ENCODE measurements at places on chromosomes 2 and 18.

DNA sequence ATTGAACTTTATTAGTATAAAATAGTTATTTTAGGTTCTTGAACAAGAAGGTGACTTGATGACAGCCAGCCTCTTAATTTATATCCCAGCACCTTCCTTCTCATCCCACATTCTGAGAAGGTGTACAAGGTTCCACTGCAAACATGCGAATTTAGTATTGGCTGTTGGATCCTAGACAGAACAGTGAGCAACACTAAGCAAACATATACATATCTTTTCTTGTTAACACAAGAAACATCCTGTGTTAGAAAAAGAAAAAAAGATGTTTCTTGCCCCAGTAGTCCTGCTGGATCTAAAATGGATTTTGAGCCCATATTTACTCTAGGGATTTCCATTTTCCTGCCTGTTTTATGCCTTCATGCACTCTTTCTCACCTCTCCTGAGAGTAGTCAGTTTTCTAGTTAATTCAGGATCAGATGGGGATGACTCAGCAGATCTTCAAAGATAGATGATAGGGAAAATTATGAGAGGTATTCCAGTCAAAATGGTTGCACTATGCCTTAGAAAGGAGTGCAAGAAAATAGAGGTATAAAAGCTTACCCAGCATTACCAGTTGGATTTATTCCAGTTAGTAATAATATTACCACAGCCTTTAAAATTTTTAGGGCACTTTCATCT lies 336.5 kb downstream of the MEIS1 start:
- no peak for DNase-seq

DNA sequence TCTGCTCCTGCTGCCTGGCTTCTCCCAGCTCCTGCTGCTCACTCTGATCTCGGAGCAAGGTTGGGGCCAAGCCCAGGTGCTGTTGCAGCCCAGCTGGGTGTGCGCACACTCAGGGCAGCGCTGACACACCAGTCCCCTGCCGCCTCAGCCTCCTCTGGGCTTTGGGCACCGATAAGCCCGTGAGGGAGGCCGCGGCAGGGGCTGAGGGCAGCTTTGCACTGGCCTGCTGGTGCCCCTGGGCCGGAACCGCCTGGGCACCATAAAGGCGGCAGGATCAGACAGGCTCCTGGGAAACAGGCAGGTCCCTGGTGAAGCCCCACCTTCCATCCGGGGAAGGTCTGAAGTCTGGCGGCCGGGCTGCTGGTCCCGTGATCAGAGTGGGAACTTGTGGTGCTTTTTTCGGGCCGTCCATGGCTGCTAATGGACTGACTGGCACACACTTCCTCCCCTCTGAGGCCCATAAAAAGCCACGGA lies 14.1 kb upstream of the EML6 start:
- peak; percentile 75 for DNase-seq

GRCh38 chr2:88857951-88858411 lies 166.5 kb downstream of the RPIA start:
- DNase-seq: peak; percentile 30

DNA sequence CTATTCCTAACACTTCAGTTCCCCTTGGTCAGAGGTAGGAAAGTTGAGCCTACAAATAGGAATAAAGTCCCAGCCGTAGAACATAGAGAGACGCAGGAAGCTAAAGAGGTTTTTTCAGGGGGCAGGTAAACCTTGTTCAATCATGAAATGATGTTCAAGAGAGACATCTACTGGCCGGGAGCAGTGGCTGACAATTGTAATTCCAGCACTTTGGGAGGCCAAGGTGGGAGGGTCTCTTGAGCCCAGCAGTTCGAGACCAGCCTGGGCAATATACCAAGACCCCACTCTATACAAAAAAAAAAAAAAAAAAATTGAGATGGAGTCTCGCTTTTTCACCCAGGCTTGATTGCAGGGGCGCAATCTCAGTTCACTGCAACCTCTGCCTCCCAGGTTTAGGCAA lies 66.7 kb upstream of the DNAJC10 start:
- DNase-seq: no peak

DNA sequence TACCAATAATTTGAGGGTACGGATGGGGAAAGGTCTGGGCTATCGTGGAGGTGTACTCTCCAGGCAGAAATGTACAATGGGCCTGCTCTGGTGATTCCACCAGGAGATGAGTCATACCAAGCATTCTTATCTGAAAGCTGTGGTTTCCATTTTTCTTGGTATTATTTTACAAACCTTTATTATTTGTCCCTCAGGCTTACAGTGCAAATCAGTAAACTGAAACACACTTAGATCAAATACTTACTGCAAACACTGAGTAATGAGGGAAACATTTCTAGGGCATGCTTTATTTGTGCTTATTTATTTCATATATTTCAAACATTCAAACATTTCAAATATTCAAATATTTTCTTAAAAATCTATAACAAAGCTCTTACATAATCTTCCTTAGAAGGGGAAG lies 319.8 kb downstream of the RND3 start:
- no peak for DNase-seq

DNA sequence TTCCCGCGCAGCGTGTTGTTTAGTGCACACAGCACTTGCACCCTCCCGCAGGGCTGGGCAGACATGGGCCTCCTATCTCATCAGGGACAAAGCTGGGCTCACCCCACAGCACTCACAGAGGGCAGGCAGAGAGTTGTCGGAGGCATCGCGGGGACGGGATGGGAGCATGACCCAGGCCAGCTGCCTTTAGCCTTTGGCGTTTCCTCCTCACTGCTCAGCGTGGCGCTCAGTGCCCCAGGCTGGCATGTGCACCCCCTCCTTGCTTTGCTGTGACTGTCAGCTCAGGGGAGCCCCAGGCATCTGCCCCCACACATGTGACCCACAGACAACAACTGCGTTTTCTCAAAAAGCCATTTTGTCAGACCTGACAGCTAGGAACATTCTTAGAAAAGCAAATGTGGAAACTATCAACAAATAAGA lies 101.1 kb downstream of the RNF144A start:
- no peak for DNase-seq

- no peak for DNase-seq
Measured at GRCh38 chr2:176812246-176812775, 400.3 kb upstream of the HNRNPA3 start.

GRCh38 chr2:177783835-177784744 lies 288.5 kb downstream of the PDE11A start:
- DNase-seq: no peak

DNA sequence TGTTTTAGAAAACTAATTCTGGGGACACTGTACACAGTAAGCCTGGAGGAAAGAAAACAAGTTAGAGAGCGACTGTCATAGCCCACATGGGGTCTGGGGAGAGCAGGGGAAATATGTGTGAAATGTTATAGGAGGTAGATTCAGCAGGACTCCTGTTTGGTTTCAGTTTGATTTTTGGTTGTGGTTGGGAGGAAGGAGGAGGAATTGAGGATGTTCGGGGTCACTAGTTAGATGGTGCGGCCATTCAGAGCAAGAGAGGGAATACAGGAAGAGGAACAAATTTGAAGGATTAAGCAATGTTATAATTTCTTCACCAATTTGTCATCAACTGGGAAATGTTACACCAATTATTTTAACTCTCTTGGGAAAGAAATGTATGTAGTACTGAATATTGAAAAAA lies 25.1 kb downstream of the TTC39C start:
- no peak for DNase-seq

DNA sequence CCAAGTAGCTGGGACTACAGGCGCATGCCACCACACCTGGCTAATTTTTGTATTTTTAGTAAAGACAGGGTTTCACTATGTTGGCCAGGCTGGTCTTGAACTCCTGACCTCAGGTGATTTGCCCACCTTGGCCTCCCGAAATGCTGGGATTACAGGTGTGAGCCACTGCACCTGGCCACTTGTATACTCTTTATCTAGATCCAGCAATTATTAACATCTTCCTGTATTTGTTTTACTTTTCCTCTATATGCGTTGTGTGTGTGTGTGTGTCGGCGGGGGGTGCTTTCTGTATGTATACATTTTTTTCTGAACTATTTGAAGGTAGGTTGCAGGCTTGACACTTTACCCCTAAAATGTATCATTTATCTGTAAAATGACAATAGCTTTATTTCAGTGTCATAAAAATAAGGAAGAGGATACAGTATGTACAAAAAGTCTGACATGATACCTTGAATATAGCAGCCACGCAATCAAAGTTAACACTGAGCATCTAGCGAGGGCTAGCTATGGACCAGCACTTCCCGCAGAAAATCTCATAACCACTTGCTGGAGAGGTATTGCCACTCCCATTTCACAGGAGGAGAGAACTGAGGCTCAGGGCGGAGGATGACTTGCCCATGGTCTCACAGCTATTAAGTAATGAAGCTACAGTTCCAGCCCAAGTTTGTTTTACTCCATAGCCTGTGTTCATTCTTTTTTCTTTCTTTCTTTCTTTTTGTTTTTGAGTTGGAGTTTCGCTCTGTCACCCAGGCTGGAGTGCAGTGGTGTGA lies 251.3 kb downstream of the MYCN start:
- no peak for DNase-seq

DNA sequence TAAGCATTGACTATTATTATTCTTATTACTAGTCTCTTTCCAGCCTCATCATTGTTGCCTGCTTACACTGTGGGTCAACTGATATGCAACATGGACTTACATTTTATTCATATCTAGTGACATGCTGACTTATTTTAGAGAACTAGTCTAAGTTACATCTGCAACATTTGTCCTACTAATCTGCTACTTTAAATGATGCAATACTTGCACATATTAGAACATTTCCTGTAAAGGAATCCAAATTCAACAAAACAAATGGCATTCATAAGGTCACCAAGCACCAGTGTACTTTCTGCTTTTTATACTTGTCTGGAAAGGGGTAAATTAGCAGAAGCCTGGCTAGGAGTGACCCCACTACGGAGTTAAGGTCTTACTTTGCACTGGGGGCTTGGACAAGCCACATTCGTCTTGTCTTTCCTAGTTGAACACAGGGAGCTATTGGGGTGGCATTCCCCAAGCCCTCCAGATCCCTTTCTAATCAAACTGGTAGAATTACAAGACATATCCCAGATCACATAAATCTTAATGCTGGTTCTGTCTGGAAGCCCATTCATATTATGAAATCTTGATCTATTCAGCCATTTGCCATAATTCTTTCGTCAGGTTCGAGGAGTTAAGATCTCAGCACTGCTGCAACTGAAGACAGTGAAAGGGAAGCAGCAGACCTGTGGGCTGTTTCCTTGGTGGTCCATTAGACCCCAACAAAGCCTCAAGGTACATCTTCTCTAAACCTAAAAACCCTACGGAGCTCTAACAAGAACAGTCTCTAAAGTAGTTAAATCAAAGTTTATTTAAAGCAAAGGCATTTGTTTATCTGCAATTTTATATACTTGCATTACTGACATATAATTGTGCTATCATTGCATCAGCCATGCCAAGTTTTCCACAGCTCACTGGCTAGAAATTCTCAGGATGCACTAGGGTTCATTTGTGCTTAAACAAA lies 49.9 kb upstream of the RTN4 start:
- no peak for DNase-seq

DNA sequence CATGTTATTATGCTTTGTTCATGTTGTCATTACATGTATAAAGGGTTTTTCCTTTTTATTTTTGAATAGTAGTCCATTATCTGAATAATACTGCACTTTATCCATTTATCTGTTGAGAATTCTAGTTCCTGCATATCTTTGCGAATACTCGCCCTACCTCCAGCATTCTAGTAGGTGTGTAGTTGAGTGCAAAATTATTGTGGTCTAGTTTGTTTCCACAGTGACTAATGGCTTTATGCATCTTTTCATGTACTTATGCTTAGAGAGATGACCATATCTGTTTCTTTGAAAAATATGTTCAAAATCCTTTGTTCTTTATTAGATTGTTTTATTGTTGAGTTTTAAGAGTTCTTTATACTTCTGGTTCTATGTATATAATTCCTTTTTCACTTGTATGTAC lies 48.8 kb downstream of the EIF5B start:
- DNase-seq: no peak
